Stimulated activated CD4-positive, alpha-beta T cell treated with anti-CD3 and anti-CD28 coated beads, Interleukin-15, amount 100 ng/mL, for 1 hour (primary cell): ENCODE measurements at places on chromosomes 7 and 10.
A peak's percentile ranks its signal among the peaks of the same experiment; 100 is the strongest.

DNA sequence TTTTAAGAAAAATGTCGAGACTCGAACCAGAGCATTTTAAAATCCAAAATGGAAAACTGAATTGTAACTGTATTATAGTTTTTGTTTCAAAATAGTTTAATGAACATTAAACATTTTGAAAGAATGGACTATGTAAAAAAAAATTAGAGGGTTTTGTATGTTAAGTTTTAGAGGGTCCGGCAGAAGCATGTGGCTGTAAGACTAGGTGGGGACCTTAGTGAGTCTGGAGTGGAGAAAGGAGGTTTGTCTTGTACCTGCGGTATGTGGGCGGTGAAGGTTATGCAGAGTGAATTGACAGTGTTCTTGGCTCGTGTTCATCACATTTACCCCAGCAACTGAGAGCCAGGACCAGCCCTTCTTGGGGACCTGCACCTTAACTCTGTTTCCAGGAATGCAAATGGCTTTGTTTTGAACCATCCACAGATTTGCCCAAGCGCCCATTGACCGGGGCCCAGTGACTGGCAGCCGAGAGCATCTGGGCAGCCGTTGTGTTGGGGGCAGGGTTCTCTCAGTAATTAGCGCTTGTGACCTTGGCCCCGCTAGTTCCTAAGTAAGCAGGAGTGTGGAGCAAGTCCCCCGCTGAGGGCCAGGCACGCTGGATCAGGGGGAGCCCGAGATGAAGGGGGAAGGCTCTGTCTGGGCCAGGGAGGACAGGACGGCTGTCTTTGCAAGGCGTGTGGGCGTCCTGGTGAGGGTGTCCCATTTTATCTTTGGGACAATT is 1.4 kb upstream of the KLF6 start:
- no peak for DNase-seq

GRCh38 chr10:62916141-62916603 is 100.0 kb upstream of the EGR2 start:
- no peak for DNase-seq

DNA sequence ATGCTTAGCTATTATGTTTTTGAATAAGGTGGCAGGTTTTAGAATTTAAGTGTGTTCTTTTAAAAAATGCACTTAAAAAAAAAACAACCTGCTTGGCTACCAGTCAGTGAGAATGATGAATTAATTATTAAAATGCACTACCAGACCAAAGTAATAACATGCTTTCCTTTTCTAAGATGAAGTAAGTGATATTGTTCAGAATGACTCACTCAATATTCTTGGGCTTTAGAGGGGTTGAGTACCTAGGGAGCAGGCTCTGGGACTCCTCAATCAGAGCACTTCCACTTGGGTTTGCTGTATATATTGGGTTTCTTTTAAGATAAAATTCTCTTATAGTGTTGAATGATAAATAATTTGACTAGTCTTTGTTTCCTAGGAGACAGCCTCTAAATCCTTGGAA is 8.6 kb downstream of the STAM start:
- DNase-seq: no peak

DNA sequence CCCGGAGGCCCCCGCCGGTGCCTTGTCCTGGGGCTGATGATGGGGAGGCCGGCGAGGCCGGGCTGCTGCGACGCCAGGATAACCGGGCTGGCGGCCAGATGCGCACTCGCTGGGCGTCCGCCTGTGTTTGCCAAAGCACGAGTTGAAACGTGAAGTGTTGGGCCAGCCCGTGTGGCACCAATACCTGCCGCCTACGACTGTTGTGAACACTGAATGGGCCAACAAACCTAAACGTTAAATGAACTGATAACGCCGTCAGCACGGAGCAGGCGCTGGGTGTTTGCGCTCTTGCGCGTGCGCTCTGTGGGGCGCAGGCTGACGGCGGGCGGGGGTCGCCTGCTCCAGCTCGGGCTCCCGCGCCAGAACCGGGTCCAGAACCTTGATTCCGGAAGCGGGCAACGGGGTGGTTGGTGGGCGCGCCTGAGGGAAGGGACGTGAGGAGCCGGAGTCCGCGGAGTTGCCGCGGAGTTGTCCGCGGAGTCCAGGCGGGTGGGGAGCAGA is 658 bp downstream of the CYP2E1 start:
- no peak for DNase-seq

- no peak for DNase-seq
Observed at GRCh38 chr7:112448381-112448780, 1.9 kb upstream of the IFRD1 start.

DNA sequence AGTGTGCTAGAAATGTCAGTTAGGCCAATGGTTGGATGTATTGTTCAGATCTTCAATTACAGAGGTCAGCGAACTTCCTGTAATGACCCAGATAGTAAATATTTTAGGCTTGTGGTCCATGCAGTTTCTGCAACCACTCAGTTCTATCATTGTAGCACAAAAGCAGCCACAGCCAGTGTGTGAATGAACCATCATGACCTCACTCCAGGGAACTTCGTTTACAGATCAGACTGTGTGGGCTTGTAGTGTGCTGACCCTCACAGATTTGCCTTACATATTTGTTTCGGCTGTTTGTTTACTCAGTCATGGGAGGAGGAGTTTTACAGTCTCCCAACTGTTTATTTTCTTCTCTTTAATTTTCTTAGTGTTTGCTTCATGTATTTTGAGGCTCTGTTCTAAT is 55.4 kb downstream of the LANCL2 start:
- DNase-seq: no peak

- no peak for DNase-seq
Observed at GRCh38 chr7:104848138-104848990, 165.6 kb upstream of the KMT2E start.

- DNase-seq: no peak
Observed at GRCh38 chr7:107977048-107977447, 25.9 kb downstream of the LAMB1 start.

GRCh38 chr10:108169846-108170245 is 1005.3 kb upstream of the SORCS1 start:
- no peak for DNase-seq

- DNase-seq: peak; percentile 48
Observed at GRCh38 chr7:38463277-38464225, 167.6 kb downstream of the AMPH start.

DNA sequence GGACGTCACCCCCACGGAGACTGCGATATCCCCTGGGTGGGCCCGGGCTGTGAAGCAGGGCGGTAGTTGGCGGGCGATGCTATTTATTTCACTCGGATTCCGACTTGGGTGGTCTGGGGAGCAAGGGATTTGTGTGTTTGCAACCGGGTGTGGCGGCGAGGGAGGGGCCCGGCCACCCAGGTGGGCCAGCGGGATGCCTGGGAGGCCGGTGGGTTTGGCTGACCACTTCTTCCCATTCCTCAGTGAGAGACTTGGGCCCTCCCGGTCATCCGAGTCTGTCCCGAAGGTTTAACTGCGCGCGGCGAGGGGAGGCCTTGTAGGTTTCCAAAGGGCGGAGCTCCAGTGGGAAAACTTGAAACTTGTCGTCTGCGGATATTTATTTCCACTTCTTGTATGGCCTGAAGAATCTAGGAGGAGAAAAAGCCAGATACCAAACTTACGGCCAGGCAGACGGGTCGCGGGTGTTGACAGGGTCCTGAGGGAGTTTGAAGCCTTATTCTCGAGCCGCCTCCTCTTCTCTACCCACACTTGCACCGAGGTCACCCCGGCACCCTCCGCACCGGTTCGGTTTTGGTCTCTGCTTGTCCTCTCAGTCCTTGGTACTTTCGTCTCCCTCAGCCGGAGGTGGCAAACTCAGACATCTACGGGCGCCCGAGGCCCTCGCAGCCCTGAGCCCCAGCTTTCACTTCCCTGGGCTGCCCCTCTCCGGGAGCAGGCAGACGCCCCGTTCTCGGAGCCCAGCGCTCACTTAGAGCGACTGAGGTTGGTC is 17.9 kb downstream of the ZNF316 start:
- DNase-seq: no peak

DNA sequence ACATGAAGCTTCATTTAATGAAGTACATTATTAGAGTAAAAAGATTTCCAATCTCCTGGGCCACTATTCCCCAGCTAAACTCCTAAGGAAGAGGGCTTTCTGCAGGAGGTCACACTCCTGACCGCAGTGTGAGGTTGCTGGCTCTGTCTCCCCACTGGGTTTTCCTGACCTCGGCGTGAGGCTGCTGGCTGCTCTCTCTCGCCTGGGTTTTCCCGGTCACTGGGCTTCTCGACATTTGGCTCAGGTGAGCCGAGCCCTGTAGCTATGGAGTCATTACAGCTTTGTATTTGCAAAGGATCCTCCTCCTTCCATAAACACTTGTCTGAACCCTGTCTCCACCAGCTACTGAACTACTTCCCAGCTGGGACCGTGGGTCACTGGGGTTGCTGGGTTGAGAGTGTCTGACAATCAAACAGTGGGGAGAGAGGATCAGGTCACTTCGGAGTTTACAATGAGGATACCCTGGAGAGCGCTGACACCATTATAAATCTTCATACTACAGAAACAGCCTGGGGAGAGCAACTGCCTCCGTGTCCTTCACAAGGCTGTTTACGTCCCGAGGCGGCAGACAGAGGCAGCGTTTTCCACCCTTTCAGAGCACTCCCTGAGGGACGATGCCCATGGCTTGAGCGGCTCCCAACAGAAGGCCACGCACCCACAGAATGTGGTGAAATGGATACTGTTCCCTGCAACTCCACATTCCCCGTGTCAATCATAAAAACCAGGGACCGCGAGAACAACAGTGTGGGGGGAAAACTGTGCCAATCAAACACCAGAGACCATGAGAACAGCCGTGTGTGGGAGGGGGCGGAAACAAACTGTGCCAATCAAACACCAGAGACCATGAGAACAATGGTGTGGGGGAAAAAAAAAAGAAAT is 226.2 kb downstream of the ZMYND11 start:
- no peak for DNase-seq

GRCh38 chr10:51832652-51833383 is 133.4 kb upstream of the CSTF2T start:
- no peak for DNase-seq

DNA sequence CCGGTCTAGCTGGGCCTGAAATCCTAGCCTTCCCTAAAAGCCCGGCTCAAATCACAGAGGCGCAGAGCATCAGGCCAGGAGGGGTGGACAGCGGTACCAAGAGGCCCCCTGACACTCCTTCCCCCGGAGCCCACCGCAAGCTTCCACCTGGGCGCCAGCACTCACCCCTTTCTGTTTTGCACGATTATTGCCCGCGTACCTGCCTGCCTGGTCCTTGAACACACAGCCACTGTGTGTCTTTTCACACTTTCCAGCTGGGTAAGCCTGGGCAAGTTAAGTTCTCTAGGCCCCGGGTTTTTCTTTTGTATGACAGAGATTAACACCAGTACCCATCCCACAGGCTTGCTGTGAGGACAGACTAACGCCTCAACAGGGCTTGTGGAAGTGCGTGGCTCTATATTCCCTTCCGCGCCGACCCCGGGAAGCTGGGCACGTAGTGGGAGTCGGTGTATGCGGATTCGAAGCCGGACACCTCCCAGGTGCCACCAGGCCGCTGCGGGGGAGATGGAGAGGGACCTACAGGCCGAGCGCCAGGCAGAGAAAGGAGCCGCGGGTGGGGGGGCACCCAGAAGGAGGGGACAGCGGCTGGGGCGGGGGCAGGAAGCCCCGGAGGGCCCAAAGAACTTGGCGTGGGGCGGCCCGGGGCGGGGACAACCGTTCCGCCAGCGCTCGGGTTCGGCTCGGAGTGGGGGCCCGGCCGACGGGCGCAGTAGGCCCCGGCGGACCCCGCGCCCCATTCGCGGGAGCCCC is 792 bp downstream of the ZNF746 start:
- peak; percentile 15 for DNase-seq

DNA sequence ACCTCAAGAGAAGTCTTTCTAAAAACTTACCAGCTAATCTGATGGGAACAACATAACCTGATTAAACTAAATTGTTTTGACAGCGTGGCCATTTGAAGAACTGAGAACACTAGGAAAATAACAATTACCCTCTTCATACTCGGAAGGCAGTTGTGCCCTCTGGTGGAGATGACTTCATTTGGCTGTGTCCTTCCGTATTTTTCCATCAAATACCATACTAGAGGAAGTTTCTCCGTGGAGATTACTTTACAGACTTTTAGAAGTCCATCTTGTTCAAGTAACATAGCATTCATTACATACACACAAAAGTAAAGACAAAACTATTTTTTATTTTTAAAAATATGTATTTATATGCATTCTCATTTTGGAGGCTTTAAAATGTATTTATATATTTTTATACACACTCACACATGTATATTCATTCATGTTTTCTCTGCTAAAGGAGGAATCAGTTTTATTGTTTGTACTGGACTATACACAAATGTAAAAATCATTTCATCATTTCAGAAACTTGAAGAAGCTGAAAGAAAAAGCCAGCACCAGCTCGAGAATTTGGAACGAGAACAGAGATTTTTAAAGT is 25.2 kb downstream of the SMNDC1 start:
- no peak for DNase-seq

- DNase-seq: no peak
Observed at GRCh38 chr7:67619175-67619574, 622.5 kb downstream of the TYW1 start.

DNA sequence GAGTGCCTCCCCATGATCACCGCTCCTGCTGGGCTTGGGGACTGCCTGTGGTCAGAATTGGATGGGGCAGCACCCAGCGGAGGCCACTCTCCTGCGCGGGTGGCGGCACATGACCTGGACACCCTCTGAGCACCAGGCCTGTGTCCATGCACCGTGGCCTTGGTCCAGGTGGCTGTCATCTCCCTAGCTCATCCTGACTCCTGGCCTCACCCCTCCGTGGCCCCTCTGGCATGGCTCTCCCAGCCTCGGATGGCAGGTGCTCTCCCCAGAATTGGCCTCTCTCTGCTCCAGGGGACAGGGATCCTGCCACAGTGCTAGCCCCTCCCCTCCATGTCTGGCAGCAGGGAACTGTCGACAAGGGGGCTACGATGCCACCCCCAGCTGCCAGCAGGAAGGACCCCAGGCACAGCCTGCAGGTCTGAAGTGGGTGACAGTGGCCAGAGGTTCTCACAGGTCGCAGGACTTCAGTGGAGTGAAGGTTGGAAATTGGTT is 37.2 kb upstream of the BTBD16 start:
- no peak for DNase-seq

DNA sequence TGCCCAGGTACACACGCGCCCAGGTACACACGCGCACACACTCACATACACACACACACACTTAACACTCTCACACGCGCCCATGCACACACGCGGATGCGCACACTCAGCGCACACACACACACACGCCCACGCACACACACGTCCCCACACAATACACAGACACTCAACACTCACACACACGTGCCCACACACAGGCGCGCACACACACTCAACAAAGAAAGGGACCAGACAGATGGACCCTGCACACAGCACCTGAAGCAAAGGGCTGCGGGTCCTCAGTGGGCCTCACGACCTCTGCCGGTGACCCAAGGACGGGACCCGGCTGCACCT is 257.4 kb downstream of the ZMYND11 start:
- DNase-seq: no peak

GRCh38 chr7:111180338-111180737 is 89.4 kb downstream of the LRRN3 start:
- DNase-seq: no peak

- DNase-seq: no peak
Observed at GRCh38 chr7:82078807-82079206, 309.0 kb upstream of the HGF start.

GRCh38 chr7:139594911-139595476 is 71.5 kb downstream of the CLEC2L start:
- no peak for DNase-seq
